ENCODE measurements at places on chromosomes 5 and 9.

GRCh38 chr9:129148463-129149204 is 29.4 kb downstream of the IER5L start:
- no peaks in the 10 kb centered on the region for H3K4me1 ChIP-seq
- H3K4me3 ChIP-seq, result no peak overlapping the region
- H3K27me3 ChIP-seq, result no peaks in the 10 kb centered on the region
- H3K27ac ChIP-seq, result no peak overlapping the region
- no peaks in the 10 kb centered on the region for H3K36me3 ChIP-seq

DNA sequence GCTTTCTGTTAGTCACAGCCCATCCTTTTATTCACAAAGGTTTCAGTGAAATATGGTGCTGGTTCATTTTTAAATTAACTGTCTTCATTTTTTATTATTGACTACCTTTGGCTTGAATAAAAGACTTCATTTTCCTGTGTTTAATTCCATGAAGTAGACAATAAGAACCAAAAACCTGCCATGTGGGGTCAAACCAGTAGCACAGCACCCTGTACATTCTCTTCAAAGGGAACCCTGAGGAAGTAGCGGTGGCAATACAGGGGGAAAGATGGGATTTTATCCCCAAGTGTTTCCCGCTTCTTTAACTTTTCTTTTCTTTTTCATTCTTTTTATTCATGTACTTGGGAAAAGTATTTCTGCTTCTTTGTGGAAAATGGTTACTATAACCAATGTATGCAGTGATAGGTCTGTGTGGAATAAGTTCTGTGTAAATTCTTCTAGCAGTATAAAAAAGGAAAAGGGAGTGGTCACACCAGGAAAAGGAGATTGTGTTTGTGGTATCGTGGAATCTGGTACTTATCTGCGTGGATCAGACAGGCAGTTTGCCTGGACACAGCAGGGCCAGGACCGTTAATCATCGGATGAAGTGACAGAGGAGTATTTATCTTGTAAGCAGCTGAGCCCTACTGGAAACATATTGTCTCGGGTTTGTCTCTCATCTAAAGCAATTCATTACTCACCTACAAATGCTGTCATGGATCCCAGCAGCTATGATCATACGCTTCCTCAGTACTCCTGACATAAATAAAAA is 94.2 kb downstream of the PPIC start:
- H3K4me1 ChIP-seq, result no peaks in the 10 kb centered on the region
- H3K4me3 ChIP-seq, result no peak overlapping the region
- no peak for DNase-seq

GRCh38 chr9:110021891-110022290 is 186.1 kb downstream of the C9orf152 start:
- no peak overlapping the region for H3K27ac ChIP-seq
- H3K4me1 ChIP-seq, result peaks cover 5% of the 10 kb centered on the region
- no peak for DNase-seq
- no peaks in the 10 kb centered on the region for H3K36me3 ChIP-seq
- no peaks in the 10 kb centered on the region for H3K27me3 ChIP-seq
- no peak overlapping the region for H3K4me3 ChIP-seq

DNA sequence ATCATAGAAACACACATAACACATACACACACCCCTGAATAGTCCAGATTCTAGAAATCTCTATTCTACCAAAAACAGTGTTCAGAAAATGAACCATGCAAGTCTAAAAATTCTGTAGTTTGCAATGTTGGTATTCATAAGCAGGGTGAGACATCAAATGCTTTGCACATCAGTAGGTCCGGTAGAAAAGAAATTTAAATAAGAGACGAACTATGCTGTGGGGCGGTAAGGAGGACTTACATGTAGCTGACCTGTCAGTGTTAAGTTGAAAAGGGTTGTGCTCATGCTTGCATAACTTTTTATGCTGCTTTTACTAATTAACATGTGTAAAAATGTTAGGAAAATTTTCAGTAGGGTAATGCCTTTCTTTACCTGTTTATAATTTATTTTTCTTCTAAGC is 409.1 kb downstream of the KIAA0825 start:
- H3K4me3 ChIP-seq, result no peak overlapping the region
- no peaks in the 10 kb centered on the region for H3K4me1 ChIP-seq
- H3K27ac ChIP-seq, result no peak overlapping the region
- H3K36me3 ChIP-seq, result no peaks in the 10 kb centered on the region
- H3K27me3 ChIP-seq, result no peaks in the 10 kb centered on the region

- DNase-seq, result no peak
- H3K4me3 ChIP-seq, result no peak overlapping the region
- no peaks in the 10 kb centered on the region for H3K36me3 ChIP-seq
Measured at GRCh38 chr9:71895117-71895516, 15.9 kb downstream of the ABHD17B start.

- H3K4me3 ChIP-seq, result no peak overlapping the region
- H3K27me3 ChIP-seq, result no peaks in the 10 kb centered on the region
- no peaks in the 10 kb centered on the region for H3K4me1 ChIP-seq
Measured at GRCh38 chr9:6956879-6957278, 199.1 kb downstream of the KDM4C start.

- DNase-seq, result no peak
- H3K27me3 ChIP-seq, result no peaks in the 10 kb centered on the region
- no peak overlapping the region for H3K27ac ChIP-seq
- no peaks in the 10 kb centered on the region for H3K36me3 ChIP-seq
- H3K4me3 ChIP-seq, result no peak overlapping the region
- H3K4me1 ChIP-seq, result no peaks in the 10 kb centered on the region
Measured at GRCh38 chr5:124920909-124921666, 174.6 kb upstream of the ZNF608 start.

DNA sequence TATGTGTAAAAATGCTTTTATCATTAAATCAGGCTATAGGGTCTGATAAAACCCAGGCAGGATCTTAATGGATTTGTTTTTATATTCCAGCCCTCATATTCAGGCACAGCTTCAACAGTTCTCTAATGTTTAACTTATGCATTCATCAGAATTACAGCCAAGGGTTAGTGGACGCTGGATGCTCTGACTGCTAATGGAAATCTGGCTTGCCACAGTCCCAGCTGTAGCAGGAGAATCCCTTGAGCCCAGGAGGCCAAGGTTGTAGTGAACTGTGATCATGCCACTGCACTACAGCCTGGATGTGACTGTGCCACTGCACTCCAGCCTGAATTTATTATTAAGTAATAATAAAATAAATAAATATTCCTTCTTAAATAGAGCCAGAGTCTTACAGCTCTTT is 98.0 kb downstream of the SLC25A46 start:
- no peaks in the 10 kb centered on the region for H3K4me1 ChIP-seq
- no peak overlapping the region for H3K4me3 ChIP-seq
- no peaks in the 10 kb centered on the region for H3K36me3 ChIP-seq
- no peak for DNase-seq
- H3K27me3 ChIP-seq, result no peaks in the 10 kb centered on the region

- no peak overlapping the region for H3K4me3 ChIP-seq
- H3K27me3 ChIP-seq, result no peaks in the 10 kb centered on the region
- no peak for DNase-seq
- H3K4me1 ChIP-seq, result no peaks in the 10 kb centered on the region
Measured at GRCh38 chr5:7363067-7363677, 32.8 kb upstream of the ADCY2 start.

DNA sequence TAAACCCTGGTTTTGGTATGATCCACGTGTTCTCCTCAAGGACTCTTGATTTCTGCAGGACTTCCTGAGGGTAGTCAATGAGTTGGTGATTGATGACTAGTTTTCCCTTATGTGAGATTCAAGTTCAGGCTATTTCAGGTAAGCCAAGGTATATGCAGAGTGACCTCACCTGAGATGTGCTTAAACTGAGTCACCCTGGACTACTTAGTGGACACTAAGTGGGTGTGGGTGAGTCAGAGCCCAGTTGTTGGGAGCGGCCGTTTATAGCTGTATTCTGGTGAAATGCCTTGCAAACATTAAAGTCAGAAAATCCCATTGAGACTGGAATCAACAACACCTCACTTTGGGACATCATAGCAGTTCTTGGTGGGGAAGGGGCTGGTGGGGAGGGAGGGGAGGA is 62.9 kb downstream of the SLC28A3 start:
- no peaks in the 10 kb centered on the region for H3K36me3 ChIP-seq
- no peaks in the 10 kb centered on the region for H3K27me3 ChIP-seq
- H3K4me1 ChIP-seq, result no peaks in the 10 kb centered on the region
- H3K27ac ChIP-seq, result no peak overlapping the region
- DNase-seq, result no peak

- H3K4me3 ChIP-seq, result peak overlapping the region; percentile 31
- peak; percentile 64 for DNase-seq
- H3K36me3 ChIP-seq, result no peaks in the 10 kb centered on the region
Measured at GRCh38 chr5:100900142-100900795, 2.8 kb downstream of the ST8SIA4 start.

DNA sequence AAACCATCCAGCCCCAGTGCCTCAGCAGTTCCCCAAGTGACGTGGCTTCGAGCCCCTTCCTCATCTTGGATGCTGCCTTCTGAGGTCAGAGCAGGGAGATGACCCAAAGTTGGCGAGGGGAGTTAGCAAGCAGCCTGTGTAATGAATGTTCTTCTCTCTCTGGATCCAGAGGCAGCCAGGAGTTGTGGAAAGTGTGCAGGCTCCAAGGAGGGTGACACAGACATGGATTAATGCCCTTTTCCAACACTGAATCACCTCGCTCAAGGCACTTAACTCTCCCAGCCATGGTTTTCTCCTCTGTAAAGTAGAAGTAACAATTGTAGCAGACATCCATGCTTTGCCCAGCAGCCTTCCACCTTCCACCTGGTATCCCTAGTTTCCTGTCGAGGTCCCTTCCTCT is 64.6 kb upstream of the HAND1 start:
- no peaks in the 10 kb centered on the region for H3K27me3 ChIP-seq
- no peak overlapping the region for H3K4me3 ChIP-seq
- H3K27ac ChIP-seq, result no peak overlapping the region
- H3K4me1 ChIP-seq, result no peaks in the 10 kb centered on the region
- H3K36me3 ChIP-seq, result no peaks in the 10 kb centered on the region
- no peak for DNase-seq

GRCh38 chr5:35939639-35940038 is 1.2 kb upstream of the CAPSL start:
- H3K4me3 ChIP-seq, result no peak overlapping the region
- no peak overlapping the region for H3K27ac ChIP-seq
- no peak for DNase-seq
- no peaks in the 10 kb centered on the region for H3K36me3 ChIP-seq

GRCh38 chr9:18658804-18659705 is 185.1 kb downstream of the ADAMTSL1 start:
- no peak overlapping the region for H3K4me3 ChIP-seq
- DNase-seq, result no peak
- H3K27me3 ChIP-seq, result no peaks in the 10 kb centered on the region
- H3K27ac ChIP-seq, result no peak overlapping the region
- H3K4me1 ChIP-seq, result no peaks in the 10 kb centered on the region
- H3K36me3 ChIP-seq, result peaks cover 2% of the 10 kb centered on the region

- no peak for DNase-seq
- no peaks in the 10 kb centered on the region for H3K36me3 ChIP-seq
- H3K4me1 ChIP-seq, result no peaks in the 10 kb centered on the region
- no peaks in the 10 kb centered on the region for H3K27me3 ChIP-seq
- no peak overlapping the region for H3K4me3 ChIP-seq
Measured at GRCh38 chr5:173530547-173530946, 85.9 kb downstream of the BOD1 start.

DNA sequence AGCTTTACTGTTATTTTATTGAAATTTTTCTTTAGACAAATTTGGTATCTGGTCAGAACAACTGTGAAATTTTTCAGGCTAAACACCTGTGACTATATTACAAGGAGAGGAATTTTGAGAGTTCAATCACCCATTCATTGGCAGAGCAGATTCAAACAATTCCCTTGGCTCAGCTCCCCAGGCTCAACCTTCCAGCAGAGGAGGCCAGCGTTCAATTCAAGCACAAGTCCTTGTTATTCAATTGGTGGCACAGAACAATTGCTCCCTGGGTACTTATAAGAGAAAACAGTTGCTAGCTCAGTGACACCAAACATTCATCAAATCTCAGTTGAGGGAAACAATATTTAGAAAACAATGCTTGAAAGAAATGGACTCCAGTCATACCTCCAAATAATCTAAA is 83.3 kb downstream of the SUSD1 start:
- H3K27ac ChIP-seq, result no peak overlapping the region
- H3K36me3 ChIP-seq, result no peaks in the 10 kb centered on the region
- no peak for DNase-seq
- no peaks in the 10 kb centered on the region for H3K27me3 ChIP-seq
- no peaks in the 10 kb centered on the region for H3K4me1 ChIP-seq

DNA sequence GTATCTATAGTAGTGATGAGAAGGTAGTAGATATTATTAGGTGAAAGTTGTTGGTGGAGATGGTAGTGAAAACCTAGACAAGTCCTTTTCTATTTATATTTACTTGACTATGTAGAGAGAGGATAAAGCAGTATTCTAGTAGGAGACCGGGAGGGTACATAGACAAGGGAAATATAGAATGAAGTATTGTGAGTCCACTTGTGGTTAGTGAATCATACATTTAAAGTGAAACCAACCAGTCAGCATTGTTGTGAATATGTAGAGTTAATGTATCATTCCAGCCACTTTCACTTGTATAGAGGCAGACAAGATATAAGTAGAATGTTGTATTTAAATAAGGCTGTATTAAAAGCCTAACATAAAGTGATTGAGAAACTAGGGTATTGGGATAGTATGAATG is 1711.3 kb upstream of the ACO1 start:
- no peak for DNase-seq
- H3K27ac ChIP-seq, result no peak overlapping the region
- H3K27me3 ChIP-seq, result no peaks in the 10 kb centered on the region
- H3K36me3 ChIP-seq, result no peaks in the 10 kb centered on the region
- H3K4me3 ChIP-seq, result no peak overlapping the region

GRCh38 chr9:127181315-127181580 is 58.8 kb upstream of the ANGPTL2 start:
- no peaks in the 10 kb centered on the region for H3K36me3 ChIP-seq
- no peak overlapping the region for H3K4me3 ChIP-seq
- peaks cover 3% of the 10 kb centered on the region for H3K4me1 ChIP-seq

DNA sequence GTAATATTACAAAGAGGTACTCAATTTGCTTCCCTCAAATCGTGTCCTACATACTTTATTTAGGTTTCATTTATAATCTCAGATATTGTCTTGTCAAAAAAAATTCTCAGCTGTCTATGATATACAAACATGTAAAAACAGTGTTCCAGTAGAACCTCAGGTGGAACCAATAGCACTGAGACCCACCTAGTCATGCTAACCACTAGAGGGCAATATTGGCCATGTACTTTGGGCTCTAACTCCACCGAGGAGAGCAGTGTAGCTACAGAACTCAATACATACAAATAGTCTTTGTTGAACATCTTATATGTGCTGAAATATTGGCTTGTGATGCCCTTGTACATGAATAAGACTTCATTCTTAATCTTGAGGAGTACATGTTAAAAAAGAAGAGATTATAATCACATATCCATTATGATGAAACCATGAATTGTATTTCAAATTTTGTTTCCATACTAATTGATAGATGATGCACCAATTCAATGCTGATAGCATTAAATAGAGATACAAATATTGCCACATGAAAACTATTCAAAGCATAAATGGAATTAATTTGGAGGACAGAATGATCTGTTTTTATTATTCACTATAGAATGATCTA is 71.2 kb upstream of the CNTLN start:
- H3K36me3 ChIP-seq, result no peaks in the 10 kb centered on the region
- H3K4me3 ChIP-seq, result no peak overlapping the region
- no peak overlapping the region for H3K27ac ChIP-seq
- no peaks in the 10 kb centered on the region for H3K27me3 ChIP-seq

GRCh38 chr5:35202319-35203111 is 27.8 kb downstream of the PRLR start:
- peak; percentile 69 for DNase-seq
- no peak overlapping the region for H3K4me3 ChIP-seq
- H3K36me3 ChIP-seq, result no peaks in the 10 kb centered on the region
- H3K27me3 ChIP-seq, result no peaks in the 10 kb centered on the region
- no peaks in the 10 kb centered on the region for H3K4me1 ChIP-seq

- H3K4me3 ChIP-seq, result no peak overlapping the region
- H3K27me3 ChIP-seq, result no peaks in the 10 kb centered on the region
- H3K4me1 ChIP-seq, result peaks cover 2% of the 10 kb centered on the region
- no peak for DNase-seq
- H3K27ac ChIP-seq, result no peak overlapping the region
Measured at GRCh38 chr5:137215261-137215660, 283.9 kb downstream of the SPOCK1 start.
